IPS DF 6.9 (cell line): ENCODE measurements at places on chromosomes 5 and 9.

DNA sequence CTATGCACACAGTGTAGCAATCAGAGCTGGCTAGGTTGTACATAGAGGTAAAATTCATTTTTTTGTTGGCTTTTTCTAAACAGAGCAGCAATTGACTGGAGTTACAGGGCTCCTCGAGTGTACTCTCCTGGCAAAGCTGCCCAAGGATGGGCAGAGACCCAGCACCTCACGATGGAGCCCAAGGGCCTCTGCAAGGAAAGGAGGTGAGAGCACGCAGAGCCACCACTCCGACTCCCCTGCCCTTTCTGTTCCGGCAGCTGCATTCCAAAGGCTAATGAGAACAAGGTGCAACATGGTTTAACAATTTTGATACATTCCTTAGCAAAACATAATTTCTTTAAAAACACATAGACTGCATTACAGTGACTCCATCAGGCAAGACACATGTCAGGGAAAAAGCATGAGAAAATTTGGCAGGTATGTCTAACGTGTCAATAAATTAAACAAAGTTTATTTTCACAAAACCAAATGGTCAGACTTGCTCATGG, 47.5 kb downstream of the SAXO1 start:
- no peak for DNase-seq

DNA sequence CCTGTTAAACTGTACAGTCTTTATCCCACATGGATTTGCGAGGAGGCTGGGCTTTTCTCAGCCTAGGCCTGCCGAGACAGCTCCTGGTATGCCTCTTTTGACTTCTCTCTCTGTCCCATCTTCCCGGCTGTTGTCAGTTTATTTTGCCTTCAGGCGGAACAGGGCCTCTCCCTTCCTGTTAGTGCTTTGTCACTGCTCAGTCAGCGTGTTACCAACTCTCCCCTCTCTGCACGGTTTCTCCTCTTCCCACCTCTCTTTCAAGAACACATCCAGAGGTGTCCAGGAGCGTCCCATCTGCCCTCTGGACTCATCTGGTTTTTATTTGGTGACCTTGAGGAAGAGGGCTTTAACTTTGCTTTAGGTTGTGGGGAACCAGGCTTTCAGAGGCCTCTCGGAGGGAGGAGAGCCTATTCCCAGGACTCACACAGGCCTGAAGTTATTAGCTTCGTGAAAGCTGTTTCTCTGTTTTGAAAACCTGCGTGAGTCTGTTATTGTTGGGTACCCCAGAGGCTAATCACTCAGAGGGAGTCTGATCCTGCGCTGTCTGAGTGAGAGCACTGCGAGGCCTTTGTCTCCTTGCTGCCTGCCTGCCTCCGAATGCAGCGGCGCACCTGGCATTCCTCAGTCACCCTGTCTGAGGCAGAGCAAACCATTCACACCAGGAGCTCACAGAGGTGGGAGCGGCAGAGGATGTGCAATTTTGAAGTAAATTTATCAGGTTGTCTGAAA, 234.4 kb upstream of the MPDZ start:
- no peak for DNase-seq

DNA sequence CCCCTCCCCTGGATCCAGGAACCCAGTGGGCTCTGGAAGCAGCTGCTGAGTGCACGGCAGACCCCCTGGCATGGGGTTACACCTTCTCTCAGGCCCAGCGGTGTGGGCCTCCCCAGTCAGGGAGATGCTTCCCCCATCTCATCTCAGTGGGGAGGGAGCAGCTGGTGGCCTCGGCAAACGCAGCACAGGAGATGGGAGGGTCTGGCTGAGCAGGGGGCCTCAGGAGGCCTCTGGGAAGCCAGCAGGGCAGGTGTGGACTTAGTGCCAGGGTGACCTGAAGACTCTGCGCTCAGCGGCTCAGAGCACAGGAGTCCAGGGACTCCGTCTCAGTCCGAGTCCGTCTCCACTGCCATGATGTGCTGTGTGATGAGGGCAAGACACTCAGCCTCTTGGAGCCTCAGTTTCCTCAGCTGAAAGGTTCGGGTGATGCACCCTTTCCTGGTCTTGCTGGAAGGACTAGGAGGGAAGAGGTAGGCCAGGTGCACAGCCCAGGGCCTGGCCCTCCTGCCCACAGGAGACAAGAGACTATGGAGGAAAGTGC, 100.6 kb downstream of the GTF3C4 start:
- DNase-seq, result no peak

- no peak for DNase-seq
Measured at GRCh38 chr5:78507531-78507930, 141.0 kb downstream of the LHFPL2 start.

DNA sequence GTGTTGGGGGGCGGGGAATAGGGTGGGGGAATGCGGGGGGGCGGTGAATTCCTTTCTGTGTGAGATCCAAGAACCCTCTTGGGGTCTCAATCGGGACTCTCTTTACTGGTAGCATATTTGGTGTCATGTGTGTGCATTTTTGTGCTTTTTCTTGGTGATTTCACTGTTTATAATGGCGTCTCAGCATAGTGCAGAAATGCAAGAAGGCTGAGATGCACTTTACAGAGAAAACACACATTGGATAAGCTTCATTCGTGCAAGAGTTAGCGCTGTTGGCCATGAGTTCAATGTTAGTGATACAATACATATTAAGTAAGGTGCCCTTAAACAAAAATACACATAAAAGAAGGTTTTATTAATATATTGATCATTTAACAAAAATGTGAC, 771 bp upstream of the ENTPD8 start:
- no peak for DNase-seq

DNA sequence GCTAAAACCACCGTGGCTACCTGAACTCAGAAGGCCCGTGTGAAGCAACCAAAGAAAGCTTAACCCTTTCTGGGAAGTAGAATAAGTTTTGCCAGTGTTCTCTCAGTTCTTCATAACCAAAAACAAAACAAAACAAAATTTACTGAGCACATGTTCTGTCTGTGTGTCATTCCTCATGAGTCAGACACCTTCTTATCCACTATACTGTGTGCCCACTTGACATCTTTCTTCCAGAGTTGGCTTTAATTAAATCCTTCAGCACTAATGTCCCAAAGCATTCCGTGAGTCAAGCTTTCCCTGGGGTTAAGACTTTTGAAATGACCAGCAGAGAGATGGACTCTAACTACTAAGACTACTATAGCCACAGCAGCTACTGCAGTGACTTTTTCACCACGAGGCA, 61.3 kb downstream of the GLIS3 start:
- no peak for DNase-seq
